Fibroblast of lung (primary cell): ENCODE measurements at places on chromosomes 12 and 14. TPM values are rescaled to one million over a fixed set of nuclear protein-coding genes. Genes with fewer than 3 reads are reported as not detected.

- DNase-seq: no peak
Observed at GRCh38 chr14:63671987-63672386, 30.3 kb upstream of the WDR89 start.

- no peak for DNase-seq
Observed at GRCh38 chr12:96774496-96775256, 132.4 kb upstream of the NEDD1 start.

GRCh38 chr12:72256725-72257124, 15.4 kb upstream of the TRHDE start:
- DNase-seq: no peak

DNA sequence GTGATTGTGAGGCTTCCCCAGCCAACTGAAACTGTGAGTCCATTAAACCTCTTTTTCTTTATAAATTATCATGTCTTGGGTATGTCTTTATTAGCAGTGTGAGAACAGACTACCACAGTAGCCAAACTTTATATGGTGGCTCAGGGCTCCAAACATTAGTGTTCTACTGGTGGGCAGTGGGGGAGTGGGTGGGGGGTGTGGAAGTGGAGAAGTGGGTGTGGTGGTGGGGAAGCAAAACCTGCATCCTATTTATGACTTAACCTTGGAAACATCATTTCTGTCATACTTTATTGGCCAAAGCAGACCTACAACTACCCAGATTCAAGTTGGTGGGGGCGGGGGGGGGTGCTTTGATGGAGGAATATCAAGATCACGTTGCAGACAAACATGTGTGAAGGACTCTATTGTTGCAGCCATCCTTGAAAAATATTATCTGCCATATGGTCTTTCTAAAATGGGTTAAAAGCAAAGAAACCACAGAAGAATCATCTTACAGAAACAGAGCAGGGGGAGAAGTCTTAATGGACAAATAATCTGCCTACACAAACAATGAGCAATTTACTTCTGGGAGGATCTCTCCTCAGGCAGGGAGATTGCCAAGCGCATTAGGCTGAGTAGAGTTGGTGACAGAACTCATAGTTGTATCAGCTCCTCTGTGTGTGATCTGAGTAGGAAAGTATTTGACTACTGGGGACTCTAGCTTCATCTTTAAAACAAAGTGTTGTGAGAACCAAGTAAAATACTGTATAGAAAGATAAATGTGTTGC, 1.4 kb upstream of the PWP1 start:
- DNase-seq: peak; percentile 3

GRCh38 chr12:53093777-53094393, 3.6 kb upstream of the IGFBP6 start:
- no peak for DNase-seq

DNA sequence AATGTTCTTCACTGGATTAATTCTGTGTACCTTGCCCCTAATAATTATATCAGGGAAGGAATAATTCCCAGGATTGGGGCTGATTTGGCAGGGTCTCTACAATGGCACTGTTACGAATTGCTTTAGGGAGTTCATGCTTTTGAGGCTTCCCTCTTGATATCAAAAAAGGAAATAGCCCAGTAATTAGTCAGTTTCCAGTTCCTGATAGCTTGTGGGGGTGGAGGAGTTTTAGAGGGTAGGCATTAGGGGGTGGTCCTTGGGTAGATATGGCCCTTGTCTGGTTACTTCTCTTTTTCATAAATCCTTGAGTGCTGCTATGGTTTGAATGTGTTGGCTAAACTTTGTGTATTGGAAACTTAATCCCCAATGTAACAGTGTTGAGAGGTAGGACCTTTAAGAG, 6.1 kb upstream of the SRSF5 start:
- DNase-seq: no peak

DNA sequence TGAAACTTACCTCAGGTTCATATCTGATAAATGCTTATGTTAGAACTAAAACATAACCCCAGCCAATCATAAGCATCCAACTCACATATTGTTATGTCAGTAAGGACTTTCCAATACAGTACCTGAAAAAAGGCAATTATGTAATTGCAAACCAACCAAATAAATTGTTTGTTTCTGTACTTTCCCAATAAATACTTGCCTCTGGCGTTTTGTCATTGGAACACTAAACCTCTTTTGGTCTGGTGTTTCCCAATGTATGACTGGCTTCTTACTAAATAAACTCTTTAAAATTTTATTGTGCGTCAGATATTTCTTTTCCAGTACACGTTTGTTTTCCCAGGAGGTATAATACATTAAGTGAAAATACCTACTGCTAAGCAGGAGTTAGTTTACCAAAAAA, 6.7 kb upstream of the PTPRB start:
- DNase-seq: no peak

GRCh38 chr14:72826039-72826438, 67.9 kb downstream of the DPF3 start:
- DNase-seq: no peak

DNA sequence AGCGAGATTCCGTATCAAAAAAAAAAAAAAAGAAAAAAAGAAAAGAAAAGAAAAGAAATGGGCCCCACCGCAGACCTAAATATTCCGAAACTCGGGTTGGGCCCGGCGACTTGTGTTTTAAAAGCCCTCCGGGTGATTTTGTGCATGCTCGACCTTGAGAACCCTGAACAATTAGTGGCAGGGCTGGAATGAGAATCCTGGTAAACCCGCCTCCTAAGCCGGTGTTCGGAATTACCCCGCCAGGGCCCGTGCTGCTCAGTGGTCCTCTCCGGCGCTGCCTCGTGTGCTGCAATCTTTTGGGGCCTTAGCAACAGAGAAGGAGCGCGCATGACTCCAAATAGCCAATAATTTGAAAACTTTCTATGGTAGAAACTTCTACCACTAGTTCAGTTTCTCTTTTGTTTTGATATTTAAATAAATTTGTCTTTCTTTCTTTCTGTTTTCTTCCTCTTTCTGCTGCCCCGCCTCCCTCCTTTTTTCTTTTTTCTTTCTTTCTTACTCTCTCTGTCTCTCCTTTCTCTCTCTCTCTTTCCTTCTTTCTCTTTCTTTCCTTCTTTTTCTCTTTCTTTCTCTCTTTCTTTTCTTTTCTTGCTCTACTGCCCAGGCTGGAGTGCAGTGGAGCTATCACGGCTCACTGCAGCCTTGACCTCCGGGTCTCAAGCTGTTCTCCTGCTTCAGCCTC, 1.5 kb upstream of the GALNT6 start:
- peak; percentile 54 for DNase-seq

DNA sequence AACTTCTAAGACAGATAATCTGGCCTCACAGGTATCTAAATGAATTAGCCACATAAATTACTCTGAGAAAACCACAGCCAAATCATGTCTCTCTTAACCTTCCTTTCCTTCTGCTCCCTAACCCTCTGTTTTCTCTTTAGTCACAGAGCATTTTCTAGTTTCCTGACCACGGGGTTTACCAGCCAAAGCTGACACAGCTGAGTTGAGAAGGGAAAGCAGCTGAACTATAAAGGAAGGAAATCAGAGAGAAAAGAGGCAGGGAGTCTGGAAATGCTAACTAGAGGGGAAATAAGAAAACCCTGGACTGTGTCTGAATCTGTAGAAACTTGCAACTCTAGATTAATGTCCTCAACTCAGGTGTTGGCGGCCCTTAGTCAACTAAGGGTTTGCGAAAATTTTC, 24.4 kb downstream of the ANKS1B start:
- DNase-seq: no peak

- no peak for DNase-seq
Observed at GRCh38 chr12:113954547-113954946, 11.6 kb downstream of the RBM19 start.

GRCh38 chr12:115303723-115304309, 619.8 kb upstream of the TBX3 start:
- peak; percentile 79 for DNase-seq

DNA sequence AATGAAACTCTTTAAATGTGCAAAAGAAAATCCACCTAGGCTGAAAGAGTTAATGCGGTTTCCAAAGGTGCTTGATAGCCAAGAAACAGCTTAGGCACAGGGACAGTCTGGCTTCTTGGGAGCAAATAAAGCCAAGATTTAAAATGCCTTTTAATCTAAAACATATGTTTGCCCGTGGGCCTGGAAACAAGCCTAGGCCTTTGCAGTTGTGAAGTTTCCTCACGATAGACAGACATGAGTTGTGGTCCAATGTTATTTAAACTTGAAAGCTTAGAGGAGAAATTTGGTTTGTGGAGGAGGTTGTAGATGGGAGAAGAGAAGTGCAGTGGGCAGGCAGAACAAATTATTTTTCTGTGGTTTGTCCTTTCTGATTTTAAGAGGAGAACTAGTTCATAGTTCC, 29.8 kb downstream of the PROX2 start:
- DNase-seq: peak; percentile 54

DNA sequence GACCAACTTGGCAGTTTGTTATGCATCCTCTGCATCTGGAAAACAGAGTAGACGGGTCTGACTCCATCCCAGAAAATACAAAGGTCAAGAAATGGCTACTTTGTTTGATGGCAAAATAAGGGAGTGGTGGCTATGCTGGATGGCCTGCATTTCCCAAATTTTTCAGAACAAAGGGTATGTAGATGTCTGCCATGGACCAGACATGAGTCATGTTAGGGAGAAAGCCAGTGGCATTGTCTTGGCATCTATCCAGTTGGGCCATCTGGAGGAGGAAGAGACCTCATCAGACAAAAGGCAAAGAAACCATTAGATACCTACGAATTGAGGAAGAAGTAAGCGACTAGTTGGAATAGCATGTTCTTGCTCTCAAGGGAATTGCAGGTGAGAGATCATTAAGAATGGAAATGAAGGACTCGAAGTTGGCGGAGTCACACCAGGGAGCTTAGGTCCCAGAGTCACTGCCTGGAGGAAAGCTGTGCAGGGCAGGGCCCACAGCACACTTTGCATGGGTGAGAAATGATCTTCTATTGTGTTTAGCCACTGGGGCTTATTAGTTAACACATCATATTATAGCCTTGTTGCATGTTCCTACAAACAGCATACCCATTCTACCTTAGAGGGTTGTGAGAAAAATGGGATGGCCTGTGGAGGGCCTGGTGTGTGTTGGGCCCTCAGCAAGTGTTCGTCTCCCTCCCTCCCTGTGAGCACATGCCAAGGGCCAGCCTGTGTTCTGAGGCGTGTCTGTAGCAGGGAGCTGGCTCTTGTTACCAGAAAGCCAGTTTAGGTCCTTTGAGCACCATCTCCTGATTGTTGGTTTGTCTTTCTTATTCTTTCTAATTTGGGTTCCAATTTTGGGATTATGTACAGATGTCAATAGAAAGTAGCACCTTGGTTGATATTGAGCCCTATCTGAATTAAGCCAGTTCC, 119.4 kb downstream of the KTN1 start:
- DNase-seq: peak; percentile 31

DNA sequence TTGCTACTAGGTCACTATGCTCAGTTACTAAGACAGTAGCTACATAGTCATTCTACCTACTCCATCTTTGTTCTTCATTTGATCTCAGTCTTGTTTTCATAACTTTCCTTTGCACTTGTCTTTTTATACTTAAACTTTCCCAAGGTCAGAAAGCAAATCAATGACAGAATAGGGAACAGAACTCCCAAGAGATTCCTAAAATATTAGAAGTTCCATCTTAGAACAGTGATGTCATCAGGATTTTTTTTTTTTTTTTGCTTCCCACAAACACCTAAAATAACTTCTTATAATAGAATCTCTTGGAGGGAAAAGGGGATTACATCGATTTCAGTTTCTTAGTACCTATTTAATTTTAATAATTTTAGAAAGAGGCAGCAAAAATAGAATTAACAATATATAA, 65.8 kb downstream of the NTN4 start:
- no peak for DNase-seq

GRCh38 chr12:6323340-6323994, 13.0 kb downstream of the PLEKHG6 start:
- peak; percentile 94 for DNase-seq

DNA sequence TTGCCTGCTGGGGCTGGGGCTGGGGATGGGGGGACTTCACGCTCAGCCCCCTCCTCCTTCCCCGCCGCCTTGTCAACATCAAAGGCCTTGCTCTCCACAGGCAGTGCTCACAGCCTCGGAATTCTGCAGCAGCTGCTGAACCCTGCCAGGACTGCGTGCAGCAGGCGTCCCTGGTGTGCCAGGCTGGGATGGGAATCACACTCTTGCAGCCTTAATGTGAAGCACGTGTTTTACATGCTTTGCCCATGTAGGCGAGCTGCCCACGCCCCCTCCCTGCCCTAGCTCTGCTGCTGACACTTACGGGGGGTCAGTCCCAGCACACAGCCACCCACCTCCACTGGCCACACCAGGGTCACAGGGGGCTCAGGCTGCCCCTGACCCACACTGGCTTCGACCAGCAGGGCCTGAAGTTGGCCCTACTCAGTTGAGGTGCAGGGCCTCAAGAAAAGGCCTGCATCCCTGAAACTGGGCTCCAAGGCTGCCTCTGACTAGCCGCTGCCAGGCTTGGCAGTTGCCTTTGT, 276.2 kb upstream of the RTL1 start:
- DNase-seq: no peak

GRCh38 chr14:48738186-48738925, 847.8 kb downstream of the RPS29 start:
- DNase-seq: no peak

DNA sequence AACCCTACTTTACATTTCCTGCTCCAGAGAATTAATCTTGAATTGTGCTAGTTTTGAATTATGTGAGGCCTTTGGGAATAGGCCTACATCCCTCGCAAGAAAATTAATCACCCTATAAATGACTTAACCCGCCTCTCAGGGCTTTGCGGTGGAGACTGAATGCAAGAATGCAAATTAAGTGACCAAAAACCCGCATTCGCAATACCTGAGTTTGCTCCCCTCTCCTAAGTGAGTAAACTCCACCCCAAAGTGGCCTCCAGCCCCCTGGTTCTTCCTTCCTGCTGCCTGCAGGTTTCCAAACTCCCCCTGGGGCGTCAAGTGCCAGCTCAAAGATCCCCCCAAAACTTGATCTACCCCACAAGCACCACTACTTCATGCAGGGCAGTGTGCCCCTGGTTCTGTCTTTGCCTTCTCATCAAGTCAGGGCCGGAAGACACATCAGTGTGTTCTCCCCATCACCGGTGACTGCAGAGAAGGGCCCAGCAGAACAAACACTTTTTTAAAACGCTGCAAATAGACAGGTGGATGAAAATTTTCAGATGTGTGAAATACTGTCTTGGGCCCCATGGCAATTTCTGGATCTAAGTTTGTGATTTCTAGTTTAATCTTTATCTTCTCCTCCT, 644.7 kb downstream of the VRK1 start:
- no peak for DNase-seq

DNA sequence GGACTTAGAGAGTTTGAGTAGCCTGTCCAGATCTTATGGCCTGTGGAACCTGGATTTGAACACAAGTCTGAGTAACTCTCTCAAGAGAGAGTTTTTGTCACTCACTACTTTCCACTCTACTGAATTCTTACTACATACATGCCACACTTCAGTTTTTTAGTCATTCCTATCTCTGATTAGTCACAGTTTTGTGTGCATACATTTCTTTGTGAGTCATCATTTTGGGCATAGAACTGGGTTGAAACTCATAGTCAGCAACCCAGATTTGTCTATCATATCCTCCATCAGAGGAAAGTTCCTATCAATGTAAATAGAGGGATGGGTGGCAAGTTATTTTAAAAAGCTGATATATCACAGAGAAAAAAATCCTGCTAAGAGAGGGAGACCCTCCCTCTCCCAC, 42.9 kb downstream of the FLRT2 start:
- peak; percentile 80 for DNase-seq

Gene DEGS2
- under 0.01 and 0.26 TPM in 2 replicates for total RNA-seq

Gene MORN3
- 0.77 and 0.83 TPM in 2 replicates for total RNA-seq

Gene NINJ2
- 0.66 and 1.3 TPM in 2 replicates for total RNA-seq

Gene AQP6
- total RNA-seq: under 0.01 and 0.17 TPM in 2 replicates

Gene BCAT1
- 93.7 and 162 TPM in 2 replicates for total RNA-seq

Gene DNAJC22
- total RNA-seq: 4.6 and 4.8 TPM in 2 replicates

Gene PTCSC3
- total RNA-seq: not detected in 2 replicates

Gene GALNT16
- total RNA-seq: 8.5 and 9.6 TPM in 2 replicates

Gene KERA
- not detected in 2 replicates for total RNA-seq

Gene ABCD4
- total RNA-seq: 26.2 and 26.9 TPM in 2 replicates

Gene METTL3
- total RNA-seq: 54.4 and 59.9 TPM in 2 replicates

Gene YY1
- 37.5 and 40.8 TPM in 2 replicates for total RNA-seq

Gene MSI1
- total RNA-seq: under 0.01 TPM in 1 of 2 replicates, not detected in the other

Gene TMEM30B
- total RNA-seq: 0.51 and 0.83 TPM in 2 replicates
